ENCODE measurements at places on chromosomes 11 and 22.
A peak's percentile ranks its signal among the peaks of the same experiment; 100 is the strongest.

- no peaks in the 10 kb centered on the region for H3K4me1 ChIP-seq
- no peak for DNase-seq
- H3K4me3 ChIP-seq, result no peak overlapping the region
- H3K36me3 ChIP-seq, result no peaks in the 10 kb centered on the region
- peaks cover 11% of the 10 kb centered on the region for H3K27me3 ChIP-seq
These were observed 559.3 kb upstream of the B3GAT1 start for GRCh38 chr11:134971381-134971780.

GRCh38 chr22:28629420-28630176 is 50.0 kb downstream of the TTC28 start:
- H3K4me1 ChIP-seq, result no peaks in the 10 kb centered on the region
- H3K27ac ChIP-seq, result no peak overlapping the region
- H3K27me3 ChIP-seq, result peaks cover 9% of the 10 kb centered on the region
- DNase-seq, result no peak
- H3K4me3 ChIP-seq, result no peak overlapping the region

GRCh38 chr11:133681901-133682300 is 149.6 kb upstream of the OPCML start:
- DNase-seq, result no peak
- H3K4me3 ChIP-seq, result no peak overlapping the region
- H3K4me1 ChIP-seq, result no peaks in the 10 kb centered on the region
- peaks cover 17% of the 10 kb centered on the region for H3K27me3 ChIP-seq
- H3K27ac ChIP-seq, result no peak overlapping the region

DNA sequence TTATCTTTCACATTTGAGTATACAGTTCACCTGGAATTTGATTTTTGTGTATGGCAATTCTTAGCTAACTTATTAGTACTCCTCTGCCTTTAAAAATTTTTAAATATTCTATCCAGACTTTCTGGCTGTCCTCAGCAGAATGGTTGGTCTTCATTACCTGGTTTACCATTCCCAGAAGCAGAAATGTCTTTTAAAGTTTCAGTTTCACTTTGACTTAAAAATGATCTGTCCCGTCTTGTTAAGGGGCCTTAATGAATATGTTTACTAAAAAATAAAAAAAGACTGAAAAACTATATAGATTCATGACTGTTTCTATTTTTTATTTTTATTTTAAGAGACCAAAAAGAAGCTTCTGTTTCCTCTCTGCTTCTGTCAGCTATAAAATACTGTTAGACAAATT is 70.5 kb upstream of the TNRC6B start:
- peaks cover 76% of the 10 kb centered on the region for H3K4me1 ChIP-seq
- H3K27me3 ChIP-seq, result no peaks in the 10 kb centered on the region
- H3K4me3 ChIP-seq, result peak overlapping the region; percentile 58

- H3K36me3 ChIP-seq, result no peaks in the 10 kb centered on the region
- peaks cover 4% of the 10 kb centered on the region for H3K27me3 ChIP-seq
- H3K4me3 ChIP-seq, result no peak overlapping the region
- H3K27ac ChIP-seq, result no peak overlapping the region
- DNase-seq, result no peak
These were observed 4.1 kb downstream of the GNAZ start for GRCh38 chr22:23074451-23074850.
